Foreskin fibroblast (primary cell): ENCODE measurements at places on chromosomes 7 and 10.

- DNase-seq = no peak
Observed at GRCh38 chr10:132274581-132274980, 33.2 kb downstream of the STK32C start.

- DNase-seq = no peak
Observed at GRCh38 chr7:40634118-40634517, 499.3 kb downstream of the SUGCT start.

DNA sequence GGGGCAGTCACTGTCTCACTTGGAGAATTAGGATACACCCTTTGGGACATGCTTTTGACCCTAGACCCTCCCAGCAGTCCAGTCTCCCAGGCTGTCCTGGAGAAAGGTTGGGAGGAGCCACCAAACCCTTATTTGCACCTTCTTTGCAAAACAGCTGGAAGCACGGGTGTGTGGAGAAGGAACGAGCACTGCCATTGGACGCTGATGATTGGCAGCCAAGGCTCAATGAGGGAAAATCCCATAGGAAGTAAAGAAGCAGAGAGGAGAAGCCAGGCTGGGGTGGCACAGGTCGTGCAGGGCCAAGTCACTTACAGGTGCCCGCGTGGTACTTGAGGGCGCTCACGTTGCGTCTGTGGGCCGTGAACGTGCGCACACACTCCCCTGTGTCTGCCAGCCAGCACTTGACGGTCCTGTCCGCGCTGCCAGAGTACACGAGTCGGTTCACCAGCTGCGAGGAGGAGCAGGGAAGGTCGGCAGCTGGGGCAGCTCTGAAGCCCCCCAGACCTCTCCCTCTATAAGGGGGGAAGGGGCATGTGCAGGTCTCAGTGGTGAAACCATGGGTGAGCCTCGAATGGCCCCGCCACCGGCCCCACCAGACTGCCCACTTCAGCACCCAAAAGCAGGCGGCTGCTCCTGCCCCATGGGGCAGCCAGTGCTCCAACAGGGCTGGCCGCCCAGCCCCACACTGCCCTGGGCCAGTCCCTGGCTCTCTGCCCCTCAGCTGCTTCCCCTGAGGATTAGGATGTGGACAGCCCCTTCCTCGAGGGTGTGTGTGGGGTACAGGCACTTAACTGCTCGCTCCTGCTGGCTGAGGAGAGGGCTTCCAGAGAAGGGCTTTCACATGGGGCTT is 24.8 kb downstream of the WDR86 start:
- no peak for DNase-seq

- no peak for DNase-seq
Observed at GRCh38 chr7:84154991-84155781, 39.4 kb downstream of the SEMA3A start.

DNA sequence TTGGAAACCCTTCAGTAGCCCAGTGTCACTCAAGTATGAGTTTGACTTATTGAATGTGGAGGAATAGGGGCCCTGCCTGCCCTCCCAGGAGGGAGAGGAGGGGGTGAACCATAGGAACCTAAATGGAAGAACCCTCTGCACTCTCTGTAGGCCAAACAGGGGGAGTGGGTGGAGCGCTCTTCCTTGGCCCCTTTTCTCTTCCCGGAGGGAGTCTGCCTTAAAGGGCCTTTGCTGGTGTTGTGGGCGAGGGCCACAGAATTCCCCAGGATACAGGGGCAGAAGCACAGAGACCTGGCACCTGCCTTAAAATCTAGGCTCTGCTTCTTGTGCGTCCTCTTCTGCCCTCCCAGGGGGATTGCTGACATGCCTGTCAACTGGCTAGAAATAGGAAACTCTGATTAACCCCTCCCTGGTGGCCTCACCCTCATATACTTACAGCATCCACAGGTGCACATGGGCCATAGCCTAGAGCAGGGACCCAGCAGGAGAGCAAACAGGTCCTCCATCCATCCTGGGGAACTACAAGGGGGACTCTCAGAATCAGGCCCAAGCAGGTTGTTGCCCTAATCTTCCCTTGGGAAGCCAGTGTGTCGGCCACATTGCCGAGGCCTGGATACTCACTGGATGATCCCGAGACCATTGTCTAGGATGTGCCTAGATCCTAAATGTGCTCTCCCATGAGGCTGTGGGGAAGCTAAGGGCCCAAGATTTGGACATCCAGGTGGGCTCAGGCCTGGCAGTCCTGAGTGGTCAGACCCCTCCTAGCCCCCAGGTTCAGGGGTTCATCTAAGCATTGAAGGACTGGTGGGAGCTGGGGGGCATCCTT is 3.4 kb downstream of the TRIM8 start:
- no peak for DNase-seq

- DNase-seq = no peak
Observed at GRCh38 chr10:34650156-34650555, 164.9 kb downstream of the PARD3 start.

DNA sequence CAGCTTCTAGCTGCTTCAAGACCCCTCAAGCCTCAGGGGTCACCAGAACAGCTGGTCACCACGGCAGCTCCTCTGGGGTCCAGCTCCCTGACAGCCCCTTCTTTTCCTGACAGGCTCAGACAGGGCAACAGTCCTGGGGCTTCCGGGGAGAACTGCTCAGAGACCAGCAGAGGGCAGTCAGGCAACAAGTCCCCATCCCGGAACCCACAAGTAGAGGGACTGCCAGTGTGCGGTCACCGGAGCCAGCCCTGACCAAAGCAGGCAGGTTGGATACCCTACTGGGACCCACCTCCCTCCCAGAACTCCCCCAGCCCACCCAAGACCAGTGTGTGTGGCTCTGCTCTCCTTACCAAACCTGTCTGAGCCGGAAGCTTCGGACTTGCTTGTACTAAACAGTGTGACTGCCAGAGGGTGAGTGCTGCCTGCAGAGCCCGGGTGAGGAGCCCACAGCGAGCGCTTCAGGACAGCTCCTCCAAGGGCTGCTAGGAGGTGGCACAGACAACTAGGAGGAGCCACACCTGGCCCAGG is 40.3 kb downstream of the YKT6 start:
- DNase-seq = peak; percentile 71

- DNase-seq = no peak
Observed at GRCh38 chr7:18317941-18318340, 177.6 kb upstream of the HDAC9 start.

DNA sequence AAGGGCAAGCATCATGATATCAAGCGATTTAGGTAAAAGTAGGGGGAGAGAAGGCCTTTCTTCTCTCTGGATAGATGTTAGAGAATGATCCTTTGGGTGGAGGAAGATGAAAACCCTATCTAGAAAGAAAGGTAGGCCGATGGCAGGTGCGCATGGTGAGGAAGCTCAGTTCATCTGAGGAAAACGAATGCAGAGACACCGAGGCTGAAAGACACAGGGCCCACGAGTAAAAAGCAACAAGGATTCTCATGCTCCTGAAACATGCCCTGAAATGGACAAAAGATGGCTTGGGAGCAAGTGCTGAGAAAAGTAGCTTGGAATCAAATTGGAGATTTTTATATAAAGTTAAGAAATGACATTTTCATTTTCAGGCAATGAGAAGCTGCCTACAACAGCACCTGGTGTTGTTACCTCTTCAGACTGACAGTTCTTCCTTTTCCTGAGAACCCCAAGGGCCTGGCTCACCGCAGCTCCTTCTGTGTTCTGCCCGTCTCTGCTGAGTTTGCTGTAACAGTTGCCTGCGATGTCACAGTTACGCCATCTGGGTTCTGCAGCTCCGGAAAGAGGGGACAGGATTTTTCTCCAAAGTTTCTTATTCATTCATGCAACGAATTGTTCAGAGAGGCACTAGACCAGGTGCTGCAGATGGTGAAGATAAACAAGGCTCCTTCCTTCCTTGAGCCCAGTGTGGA is 402.0 kb upstream of the KLF6 start:
- DNase-seq = no peak

DNA sequence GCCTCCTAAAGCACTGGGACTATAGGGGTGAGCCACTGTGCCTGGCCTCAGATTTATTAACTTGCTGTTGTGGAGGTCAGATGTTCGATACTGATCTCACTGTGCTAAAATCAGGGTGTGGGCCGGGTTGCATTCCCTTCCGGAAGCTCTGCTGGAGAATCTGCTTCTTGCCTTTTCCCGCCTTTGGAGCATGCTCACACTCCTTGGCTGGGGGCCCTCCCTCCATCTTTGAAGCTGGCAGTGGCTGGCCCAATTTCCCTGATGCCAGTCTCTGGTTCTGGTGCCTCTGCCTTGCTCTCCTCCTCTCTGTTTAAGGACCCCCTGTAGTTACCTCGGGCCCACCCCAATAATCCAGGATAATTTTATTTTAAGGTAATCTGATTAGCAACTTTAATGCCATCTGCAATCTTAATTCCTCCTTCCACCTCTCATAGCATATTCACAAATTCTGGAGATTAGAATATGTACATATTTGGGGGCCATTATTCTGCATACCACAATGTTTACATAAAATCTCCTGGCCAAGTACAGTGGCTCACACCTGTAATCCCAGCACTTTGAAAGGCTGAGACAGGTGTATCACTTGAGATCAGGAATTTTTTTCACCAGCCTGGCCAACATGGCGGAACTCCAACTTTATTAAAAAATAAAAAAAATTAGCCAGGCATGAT is 7.9 kb upstream of the PITRM1 start:
- no peak for DNase-seq

DNA sequence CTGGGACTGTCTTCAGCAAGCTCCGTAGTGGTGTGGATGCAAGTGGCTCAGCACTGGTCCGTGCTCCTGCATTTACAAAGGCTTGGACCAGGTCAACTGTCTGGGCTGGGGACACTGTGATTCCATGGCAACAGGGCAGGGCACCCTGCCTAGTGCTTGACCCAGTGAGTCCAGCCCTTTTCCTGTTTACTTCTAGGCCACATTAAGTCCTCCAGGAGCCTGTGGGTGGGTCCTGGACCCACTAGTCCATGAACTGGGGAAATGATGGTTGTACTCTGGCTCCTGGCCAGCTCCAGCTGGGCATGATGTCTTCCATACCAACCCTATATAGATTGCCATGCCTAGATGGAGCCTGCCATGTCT is 152.0 kb downstream of the RPS24 start:
- no peak for DNase-seq

DNA sequence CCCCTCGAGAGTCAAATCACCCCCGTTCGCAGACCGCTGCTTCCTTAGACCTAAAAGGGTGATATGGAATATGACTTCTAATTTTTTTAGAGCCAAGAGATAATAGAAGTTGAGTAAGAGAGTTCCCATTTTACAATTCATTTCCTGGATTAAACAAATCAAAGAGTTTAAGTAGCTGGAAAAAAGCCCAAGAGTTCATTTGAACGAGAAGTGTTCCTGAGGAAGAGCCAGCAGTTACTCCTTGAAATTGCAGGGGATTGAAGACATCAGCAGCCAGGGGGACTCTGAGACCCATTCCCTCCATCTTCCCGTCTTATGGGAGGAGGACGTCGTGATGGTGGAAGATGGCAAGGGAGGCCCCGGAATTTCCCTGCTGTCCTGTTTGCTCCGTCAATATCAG is 277.0 kb downstream of the WDR11 start:
- DNase-seq = no peak

DNA sequence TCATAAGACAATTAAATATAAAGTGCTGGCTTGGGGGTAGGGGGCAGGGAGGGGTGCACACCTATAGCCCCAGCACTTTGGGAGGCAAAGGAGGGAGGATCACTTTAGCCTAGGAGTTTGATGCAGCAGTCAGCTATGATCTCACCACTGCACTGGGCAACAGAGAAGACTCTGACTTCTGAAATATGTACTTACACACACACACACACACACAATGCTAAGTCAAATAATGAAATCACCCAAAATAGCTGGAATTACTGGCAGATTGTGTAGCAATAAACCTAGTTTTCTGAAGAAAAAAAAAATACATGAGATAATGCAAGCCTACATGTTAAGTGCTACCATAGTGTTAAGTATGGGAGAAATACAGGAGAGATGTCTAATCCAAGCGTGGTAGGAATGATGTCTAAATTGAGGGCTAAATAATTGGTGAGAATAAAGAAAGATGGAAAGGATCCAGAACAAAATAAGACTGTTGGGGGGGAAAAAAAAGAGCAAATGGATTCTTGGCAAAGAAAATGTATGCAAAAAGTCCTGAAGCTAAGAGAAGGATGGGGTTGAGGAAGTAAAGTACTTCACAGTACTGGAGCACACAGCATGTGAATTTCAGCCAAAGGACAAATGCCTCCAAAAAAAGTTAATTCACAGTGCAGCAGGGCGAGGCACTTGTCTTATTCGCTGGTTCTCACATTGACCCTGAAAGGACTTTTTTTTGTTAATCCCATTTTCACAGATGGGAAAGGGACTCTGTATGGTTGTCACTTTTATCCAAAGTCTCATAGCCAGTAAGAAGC is 73.9 kb downstream of the IGF2BP3 start:
- peak; percentile 77 for DNase-seq

GRCh38 chr10:4470231-4470835 is 355.7 kb upstream of the AKR1E2 start:
- DNase-seq = peak; percentile 88

DNA sequence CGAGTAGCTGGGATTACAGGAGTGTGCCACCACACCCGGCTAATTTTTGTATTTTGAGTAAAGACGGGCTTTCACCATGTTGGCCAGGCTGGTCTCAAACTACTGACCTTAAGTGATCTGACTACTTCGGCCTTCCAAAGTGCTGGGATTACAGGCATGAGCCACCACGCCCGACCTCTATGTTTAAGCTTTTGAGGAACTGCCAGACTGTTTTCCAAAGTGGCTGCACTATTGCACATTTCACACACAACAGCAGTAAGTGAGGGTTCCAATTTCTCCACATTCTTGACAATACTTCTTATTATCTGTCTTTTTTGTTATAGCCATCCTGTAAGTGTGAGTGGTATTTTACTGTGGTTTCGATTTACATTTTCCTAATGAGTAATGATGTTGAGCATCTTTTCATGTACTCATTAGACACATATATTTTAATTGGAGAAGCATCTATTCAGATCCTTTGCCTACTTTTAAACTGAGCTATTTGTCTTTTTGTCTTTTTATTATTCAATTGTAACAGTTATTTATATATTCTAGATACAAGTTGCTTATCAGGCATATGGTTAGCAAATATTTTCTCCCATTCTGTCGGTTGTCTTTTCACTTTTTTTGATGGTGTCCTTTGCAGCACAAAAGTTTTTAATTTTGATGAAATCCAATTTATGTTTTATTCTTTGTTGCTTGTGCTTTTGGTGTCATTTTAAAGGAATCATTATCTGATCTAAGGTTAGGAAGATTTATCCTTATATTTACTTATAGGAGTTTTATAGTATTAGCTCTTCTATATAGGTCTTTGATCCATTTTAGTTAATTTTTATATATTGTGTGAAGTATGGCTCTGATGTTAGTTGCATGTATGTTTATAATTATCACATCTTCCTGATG is 12.8 kb upstream of the IRF5 start:
- no peak for DNase-seq

GRCh38 chr7:28290496-28290895 is 109.9 kb upstream of the JAZF1 start:
- DNase-seq = no peak

- DNase-seq = no peak
Observed at GRCh38 chr7:22074897-22075296, 129.2 kb upstream of the CDCA7L start.

GRCh38 chr7:73850781-73851207 is 8.5 kb upstream of the METTL27 start:
- DNase-seq = peak; percentile 98

GRCh38 chr10:59623133-59624121 is 86.2 kb downstream of the SLC16A9 start:
- no peak for DNase-seq

GRCh38 chr7:114620208-114620607 is 205.6 kb downstream of the FOXP2 start:
- no peak for DNase-seq

- DNase-seq = peak; percentile 18
Observed at GRCh38 chr10:74194999-74195398, 44.0 kb downstream of the ADK start.

- DNase-seq = no peak
Observed at GRCh38 chr10:101027106-101027720, 3.7 kb downstream of the PDZD7 start.

GRCh38 chr10:132879408-132880127 is 62.8 kb downstream of the CFAP46 start:
- DNase-seq = peak; percentile 4
